ENCODE measurements at places on chromosomes 16 and 17.

GRCh38 chr17:70081885-70082284, 6.9 kb downstream of the KCNJ16 start:
- no peak for DNase-seq

DNA sequence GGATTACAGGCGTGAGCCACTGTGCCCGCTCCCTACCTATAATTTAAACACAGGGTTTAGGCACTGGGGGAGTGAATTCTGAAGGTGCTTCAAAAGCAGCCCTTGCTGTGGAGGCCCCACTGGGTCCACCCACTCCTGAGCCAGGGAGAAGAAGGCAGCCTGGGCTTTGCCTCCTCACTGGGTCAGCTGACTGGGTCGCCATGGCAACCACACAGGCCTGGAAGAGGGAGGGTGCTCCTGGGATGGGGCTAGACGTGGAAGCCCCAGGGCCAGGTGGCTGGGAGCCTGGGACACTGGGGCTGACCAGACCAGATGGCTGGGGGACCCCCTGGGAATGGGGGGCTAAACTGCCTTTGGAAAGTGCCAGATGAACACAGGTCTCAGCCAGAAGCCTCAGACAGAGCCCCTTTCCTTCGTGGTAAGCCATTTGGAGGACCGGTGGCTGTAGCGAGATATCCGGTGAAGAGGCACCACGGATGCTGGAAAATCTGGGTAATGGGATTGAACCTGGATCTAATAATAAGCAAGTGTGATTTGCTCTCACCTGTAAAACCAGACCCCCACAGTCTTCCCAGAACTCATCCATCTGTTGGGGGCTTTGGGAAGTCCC, 32.9 kb downstream of the TRARG1 start:
- peak; percentile 67 for DNase-seq

- no peak for DNase-seq
Measured at GRCh38 chr16:75023009-75023408, 24.2 kb downstream of the ZNRF1 start.

DNA sequence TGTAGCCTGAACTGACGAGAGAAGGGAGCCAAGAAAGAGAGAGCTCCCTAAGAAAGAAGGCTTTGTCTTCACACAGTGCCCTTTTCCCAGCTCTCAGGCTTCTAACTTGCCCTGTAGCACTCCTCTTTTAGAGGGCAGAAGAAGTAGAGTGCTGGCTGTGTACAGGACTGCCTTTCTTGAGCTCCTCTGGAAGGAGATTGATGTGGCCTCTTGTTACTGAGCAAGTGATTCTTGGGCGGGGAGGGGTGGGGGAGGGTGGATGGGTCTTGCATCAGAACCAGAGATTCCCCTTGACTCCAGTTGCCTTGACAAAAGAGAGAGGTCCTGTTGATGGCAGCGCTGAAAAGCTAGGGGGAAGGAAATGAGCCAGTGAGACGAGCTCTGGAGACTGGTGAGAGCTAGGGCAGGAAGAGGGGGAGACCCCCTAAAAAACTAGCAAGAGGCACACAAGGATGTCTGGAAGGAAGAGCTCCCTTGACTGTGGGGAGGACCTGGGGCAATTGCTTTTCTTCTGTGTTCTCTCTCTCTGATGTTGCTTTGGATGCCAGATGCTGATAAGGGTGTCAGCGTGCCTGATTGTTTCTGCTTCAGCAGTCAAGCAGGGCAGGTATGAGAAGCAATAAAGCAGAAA, 18.4 kb downstream of the GPR179 start:
- no peak for DNase-seq

DNA sequence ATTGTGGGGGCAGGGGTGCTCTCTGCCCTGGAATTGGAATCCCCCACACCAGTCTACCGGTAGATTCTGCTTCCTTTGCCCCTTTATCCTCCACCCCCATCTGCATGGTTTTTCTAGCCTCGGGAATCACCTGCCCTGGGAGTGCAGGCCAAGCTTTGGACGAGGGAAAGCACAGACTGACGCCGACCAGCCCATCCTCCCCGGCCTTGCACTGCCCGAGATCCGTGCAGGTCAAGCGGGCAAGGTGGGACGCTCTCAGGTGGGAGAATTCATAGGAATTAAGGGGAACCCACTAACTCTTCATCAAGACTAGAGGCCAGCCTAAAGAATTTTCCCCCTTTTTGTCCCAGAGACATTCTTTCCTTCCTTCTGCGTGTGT, 9.9 kb upstream of the HOXB13 start:
- DNase-seq: no peak

DNA sequence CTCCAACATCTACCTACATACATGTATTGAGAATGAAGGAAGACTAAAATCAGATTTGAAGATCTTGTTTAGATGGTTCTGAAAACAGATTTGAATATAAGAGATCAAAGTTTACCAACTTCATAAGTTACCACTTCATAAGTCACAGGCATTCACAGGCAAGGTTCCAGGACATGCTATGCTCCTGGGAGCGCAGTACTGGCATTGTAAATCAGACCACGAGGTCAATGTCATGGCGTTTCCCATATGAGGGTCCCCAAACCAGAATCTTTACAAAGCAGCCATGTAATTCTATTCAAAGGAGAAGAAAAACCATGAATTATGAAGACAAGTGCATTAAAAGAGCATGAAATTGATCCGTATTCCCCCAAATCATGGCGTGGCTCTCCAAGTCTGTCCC, 3.0 kb downstream of the CDH11 start:
- DNase-seq: no peak

GRCh38 chr17:13346996-13347762, 254.6 kb downstream of the HS3ST3A1 start:
- DNase-seq: no peak

DNA sequence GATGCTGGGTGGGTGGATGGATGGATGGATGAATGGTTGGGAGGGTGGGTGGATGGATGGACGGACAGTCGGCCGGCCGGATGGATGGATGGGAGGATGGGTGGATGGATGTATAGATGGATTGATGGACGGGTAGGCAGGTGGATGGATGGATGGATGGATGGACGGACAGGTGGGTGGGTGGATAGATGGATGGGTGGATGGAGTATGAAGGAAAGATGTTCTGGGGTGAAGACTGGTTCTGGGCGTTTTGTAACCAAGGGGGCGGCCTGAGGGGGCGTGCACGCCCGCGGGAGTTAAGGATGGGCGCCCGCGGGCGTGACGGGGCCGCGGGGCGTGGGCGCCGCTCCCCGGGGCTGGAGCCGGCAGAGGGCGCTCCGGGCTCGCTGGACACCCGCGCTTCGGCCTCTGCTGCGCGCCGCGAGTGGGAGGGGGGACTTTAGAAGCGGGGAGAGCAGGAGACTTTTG, at the start of gene NECAB2:
Gene NECAB2 (plus strand): TSS at position 407 of the 468 bp plus-strand sequence. CDS start 405 bp downstream, outside the sequence.
- peak; percentile 92 for DNase-seq

- DNase-seq: no peak
Measured at GRCh38 chr16:48158296-48158695, 2.5 kb upstream of the ABCC12 start.

DNA sequence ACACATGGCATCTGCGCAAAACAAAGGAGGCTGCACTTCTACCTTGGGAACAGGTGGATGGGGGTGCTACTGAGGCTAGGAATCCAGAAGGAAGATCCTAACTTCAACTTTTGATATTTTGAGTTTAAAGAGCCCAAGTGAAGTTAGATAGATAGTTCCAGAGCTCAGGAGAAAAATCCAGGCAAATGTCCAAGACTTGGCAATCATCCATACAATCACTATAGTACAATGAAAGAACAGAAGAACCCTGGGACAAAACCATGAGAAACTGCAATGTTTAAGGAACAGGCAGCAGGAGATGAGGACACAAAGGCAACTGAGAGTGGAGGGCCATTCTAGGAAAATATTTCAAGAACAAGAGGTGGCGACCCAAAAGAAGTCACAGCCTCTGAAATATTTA, 12.4 kb downstream of the CDYL2 start:
- no peak for DNase-seq

DNA sequence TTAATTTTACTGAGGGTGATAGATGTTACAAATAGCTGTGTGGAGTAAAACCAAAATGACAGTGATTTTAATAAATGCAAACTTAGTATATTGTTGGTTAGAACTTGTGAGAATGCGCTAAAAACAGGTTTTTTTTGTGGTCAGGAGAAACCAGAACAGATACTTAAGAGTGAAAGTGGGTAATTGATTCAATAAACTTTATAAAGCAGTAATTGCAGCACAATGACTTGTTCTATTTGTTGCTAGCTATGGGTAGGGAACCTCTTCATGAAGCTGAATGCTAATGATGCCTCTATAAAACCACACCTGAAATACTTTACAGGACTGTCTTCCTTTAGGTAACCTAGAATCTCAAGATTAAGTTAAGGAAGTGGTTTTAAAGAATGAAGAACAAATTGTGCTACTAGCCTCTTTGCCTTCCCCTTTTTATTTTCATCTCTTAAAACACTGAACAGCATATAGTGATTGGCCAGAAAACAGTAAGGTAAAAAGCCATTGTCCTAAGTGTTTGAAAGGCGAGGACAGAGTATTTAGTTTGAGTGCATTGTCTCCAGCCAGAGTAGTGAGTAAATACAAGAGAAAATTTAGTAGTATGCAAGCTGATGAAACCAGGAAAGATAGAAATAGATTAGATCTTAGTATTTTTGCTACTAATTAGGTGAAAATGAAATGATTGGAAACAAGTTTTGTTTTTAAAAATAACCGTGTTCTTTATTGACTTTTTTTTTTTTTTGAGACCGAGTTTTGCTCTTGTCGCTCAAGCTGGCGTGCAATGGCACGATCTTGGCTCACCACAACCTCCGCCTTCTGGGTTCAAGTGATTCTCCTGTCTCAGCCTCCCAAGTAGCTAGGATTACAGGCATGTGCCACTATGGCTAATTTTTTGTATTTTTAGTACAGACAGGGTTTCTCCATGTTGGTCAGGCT, 6.0 kb downstream of the GGNBP2 start:
- DNase-seq: no peak

DNA sequence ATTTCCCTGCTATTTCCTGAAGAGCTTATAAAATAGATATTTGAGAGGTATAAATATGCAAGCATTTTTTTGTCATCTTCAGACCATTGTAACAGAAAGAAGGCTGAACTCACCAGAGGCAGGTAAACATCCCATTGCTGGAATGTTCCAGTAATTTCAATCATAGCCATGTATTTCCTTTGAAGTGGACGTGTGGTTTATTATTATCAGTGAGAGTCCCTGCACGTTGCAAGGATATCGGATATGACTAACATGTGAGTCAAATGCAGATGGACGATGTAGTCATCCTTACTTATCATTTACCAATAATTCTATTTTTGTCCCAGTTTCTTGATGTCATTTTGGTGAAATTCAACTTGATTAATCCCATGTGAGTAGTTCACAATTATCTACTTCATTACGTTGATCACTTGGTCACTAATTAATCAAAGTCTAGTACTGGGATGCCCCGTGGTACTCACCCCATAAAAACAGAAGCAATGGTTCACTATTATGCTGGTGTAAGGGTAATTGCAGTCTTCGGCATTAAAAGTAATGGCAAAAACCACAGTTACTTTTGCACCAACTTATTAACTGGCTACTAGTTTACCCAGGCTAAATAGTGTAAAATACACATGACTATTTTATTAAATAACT, 89.5 kb downstream of the VAT1L start:
- no peak for DNase-seq

DNA sequence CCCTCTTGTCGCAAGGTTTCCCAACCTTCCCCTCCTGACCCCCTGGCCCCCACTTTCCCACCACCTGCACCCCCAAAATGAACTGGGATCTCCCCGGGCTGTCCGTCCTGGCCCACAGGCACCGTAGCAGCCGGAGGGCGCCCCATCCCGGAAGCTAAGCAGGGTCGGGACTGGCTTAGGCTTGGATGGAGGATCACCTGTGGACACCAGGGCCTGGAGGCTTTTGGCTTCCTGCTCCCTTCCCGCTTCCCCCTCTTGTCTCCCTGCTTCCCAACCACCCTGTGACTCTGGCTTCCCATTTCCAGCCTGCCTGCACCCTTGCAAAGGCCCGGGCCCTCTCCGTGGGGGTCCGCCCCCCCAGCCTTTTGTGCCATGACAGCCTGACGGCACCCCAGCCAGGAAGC, 2291.3 kb downstream of the TP53TG3F start:
- no peak for DNase-seq
